MG63 (cell line): ENCODE measurements at places on chromosomes 1 and 21.
A peak's percentile ranks its signal among the peaks of the same experiment; 100 is the strongest.

DNA sequence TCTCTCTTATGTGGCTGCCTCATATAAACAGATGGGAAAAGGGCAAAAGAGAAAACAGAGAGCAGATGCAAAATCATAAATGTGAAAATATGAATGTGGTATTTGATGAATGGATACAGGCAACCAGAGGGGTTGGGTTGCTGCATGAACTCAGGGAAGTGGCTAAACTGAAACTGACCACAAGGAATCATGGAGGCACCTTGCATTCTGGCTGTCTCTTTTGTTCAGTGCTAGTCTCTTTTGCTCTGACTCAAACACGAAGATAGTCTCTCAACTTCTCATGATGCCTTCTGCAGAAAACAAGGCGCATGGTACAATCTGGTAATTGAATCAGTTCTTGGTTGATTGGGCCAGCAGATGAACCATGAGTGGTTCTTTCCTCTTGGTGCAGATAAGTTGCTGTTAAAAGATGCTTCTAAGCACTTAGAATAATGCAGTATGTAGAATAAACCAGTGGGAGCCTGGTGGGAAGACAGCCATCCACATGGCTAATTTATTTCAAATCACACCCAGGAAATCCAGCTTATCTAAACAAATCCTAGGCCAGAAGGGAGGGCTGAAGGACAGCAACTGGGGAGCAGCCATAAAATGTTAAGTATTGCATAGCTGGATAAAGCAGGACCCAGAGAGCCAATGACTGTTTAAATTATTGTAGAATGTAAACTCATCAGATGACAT lies 64.2 kb downstream of the HLX start:
- no peak for DNase-seq

GRCh38 chr1:221724931-221725605 lies 16.8 kb downstream of the DUSP10 start:
- DNase-seq, result peak; percentile 64

DNA sequence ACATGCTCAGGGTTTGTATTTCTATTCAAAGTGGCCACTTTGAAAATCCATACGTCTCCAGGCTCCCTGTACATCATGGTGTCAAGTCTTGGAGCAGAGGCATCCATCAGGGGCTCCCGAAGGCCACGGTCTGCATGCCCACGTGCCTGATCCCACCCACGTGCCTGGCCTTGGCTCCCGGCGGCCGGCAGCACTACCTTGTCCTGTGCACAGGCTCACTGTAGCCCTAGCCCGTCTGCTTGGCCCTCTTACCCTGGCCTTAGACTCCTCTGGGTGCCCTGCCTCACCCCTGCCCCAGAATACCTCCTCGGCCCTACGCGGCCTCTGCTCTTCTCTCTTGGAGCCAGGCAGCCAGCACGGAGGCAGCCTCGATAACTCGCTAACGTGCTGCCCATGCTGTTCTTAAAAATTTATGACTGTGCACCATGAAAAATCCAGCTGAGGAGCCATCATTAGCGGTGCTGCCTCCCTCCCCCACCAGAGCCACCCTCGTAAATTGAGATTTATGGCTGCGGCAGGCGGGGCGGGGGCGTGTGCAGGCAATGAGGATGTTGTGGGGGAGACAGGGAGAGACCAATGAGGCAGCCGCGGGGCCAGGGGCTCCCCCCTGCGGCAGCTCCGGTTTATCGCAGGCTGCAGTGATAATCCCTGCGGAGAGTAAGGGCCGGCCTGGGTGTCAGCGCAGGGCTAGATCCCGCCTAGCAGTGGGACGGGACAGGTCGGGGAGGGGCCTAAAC lies 24.6 kb downstream of the DMAP1 start:
- no peak for DNase-seq

GRCh38 chr1:20342294-20343148 lies 51.8 kb downstream of the VWA5B1 start:
- no peak for DNase-seq

DNA sequence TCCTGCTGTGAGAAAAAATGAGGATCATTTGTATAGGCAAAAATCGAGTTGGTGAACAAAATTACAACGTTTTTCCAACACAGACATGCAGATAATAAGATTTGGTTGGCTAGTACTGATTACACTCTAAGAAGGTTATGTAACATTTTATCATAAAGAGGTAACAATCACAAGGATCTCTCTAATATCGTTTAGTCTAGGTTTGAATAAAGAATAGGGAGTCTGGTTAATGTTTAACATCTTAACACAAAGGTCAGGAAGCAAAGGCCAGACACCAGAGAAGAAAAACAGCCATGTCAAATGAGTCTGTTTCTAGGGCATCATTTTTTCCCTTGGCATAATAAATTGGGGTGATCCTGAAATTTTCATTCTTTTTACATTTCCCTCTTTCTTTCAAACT lies 207.4 kb upstream of the CHRM3 start:
- no peak for DNase-seq

GRCh38 chr1:32464191-32464715 lies 619 bp upstream of the ZBTB8B start:
- DNase-seq, result no peak

GRCh38 chr1:9700340-9700739 lies 48.8 kb downstream of the PIK3CD start:
- DNase-seq, result peak; percentile 79

GRCh38 chr1:235093013-235093695 lies 35.5 kb downstream of the TOMM20 start:
- DNase-seq, result peak; percentile 34
